HFFc6 (cell line): ENCODE measurements at places on chromosomes 7 and 10. TPM values are rescaled to one million over a fixed set of nuclear protein-coding genes. Genes with fewer than 3 reads are reported as not detected.

The ELN gene
- total RNA-seq = 4.7 to 24.9 TPM (median 13.2 TPM) in 3 replicates

DNA sequence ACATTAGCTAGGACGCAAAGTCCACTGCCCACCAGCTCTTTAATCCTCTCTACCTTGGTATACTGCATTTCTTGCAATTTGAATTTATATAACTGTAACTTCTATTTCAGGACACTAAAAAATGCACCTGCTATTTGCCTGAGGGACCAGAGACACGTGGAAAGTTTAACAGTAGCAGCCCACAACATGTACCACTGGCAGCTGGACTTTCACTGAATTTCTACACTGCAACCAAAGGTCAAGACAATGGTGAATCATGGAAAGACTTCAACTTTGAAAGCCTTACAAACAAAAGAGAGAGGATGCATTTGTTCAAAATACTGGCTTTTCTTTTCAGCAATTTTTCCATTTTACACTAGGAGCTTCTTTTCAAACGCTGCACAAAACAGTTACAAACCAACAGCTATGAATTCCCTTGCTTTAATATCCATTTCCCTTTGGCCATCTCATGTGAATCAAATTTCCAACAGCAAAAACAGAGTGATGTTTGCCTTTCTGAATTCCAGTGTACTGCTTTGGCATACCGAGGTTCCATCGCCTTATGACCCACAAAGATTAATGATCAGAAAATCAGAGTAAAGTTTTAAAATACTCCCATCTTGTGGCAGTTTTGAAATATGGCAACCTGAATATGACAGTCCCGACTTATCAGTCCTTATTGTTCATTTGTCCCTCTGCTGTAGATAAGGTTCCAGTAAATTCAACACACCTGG lies 29.9 kb upstream of the HNRNPH3 start:
- peaks cover 16% of the 10 kb centered on the region for H3K4me1 ChIP-seq
- H3K27me3 ChIP-seq = no peaks in the 10 kb centered on the region
- no peak overlapping the region for H3K27ac ChIP-seq
- H3K36me3 ChIP-seq = no peaks in the 10 kb centered on the region
- DNase-seq = peak; percentile 69

DNA sequence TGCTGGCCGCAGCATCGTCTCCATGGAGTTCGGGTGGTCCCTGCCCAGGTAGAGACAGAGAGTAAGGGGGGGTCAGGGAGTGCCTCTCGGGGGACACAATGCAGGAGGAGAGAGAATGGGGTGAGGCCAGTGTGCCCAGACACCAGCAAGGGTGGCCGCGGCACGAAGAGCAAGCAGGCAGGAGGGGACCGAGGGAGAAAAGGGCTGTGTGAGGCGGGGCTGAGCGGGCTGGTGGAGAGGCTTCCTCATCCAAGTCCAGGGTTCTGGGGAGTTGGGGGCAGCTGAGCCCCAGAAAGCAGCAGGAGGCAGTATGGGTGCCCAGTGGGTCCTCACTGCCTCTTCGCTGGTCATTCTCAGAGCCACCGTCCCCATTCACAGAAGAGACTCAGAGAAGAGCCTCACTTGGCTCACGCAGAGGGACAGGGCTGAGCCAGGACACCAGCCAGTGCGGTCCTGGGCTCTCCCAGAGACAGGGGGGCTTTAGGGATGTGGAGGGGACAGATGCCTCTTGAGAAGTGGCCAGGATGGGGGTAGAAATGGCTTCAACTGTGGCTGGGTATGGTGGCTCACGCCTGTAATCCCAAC lies 78.9 kb downstream of the MICALL2 start:
- no peak for DNase-seq
- no peak overlapping the region for H3K27ac ChIP-seq
- no peaks in the 10 kb centered on the region for H3K36me3 ChIP-seq
- no peak overlapping the region for H3K4me3 ChIP-seq
- peaks cover 24% of the 10 kb centered on the region for H3K27me3 ChIP-seq
- H3K4me1 ChIP-seq = no peaks in the 10 kb centered on the region

The RSPH10B2 gene
- total RNA-seq = not detected in 3 replicates

The CYP2C8 gene
- total RNA-seq = not detected in 3 replicates

GRCh38 chr7:26784118-26784517 lies 80.3 kb downstream of the SKAP2 start:
- H3K27me3 ChIP-seq = no peaks in the 10 kb centered on the region; the same call in 1 of the 2 replicates
- H3K4me1 ChIP-seq = no peaks in the 10 kb centered on the region
- no peaks in the 10 kb centered on the region for H3K36me3 ChIP-seq
- no peak for DNase-seq

DNA sequence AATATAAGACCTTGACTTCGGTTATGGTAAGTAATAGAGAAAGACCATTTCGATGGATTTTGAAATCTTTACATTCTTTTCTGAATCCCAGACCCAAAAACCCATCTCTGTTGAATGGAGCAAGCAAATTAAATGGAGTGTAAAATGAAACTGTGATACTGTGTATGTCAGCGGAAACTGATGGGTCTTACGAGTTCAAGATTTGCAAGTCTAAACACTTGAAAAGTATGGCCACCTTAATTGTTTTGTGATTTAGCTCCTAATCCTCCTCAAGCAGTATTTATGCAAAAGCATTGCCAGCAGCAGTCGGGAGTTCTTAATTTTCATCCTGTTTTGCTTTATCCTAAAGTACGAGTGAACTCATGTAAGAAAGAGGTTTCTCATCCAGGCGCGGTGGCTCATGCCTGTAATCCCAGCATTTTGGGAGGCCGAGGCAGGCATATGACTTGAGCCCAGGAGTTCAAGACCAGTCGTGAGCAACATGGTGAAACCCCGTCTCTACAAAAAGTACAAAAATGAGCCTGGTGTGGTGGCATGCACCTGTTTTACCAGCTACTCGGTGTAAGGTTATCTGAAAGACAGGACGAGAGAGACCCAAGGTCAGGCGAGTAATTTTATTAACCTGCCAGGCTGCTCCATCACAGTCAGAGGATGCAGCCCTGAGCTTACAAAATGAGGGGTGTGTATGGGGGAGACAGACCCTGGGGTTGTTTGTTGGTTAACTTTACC lies 5.8 kb upstream of the DHTKD1 start:
- H3K27me3 ChIP-seq = no peaks in the 10 kb centered on the region; the same call in 1 of the 2 replicates
- DNase-seq = no peak
- H3K36me3 ChIP-seq = no peaks in the 10 kb centered on the region
- H3K4me1 ChIP-seq = peaks cover 10% of the 10 kb centered on the region
- no peak overlapping the region for H3K27ac ChIP-seq

DNA sequence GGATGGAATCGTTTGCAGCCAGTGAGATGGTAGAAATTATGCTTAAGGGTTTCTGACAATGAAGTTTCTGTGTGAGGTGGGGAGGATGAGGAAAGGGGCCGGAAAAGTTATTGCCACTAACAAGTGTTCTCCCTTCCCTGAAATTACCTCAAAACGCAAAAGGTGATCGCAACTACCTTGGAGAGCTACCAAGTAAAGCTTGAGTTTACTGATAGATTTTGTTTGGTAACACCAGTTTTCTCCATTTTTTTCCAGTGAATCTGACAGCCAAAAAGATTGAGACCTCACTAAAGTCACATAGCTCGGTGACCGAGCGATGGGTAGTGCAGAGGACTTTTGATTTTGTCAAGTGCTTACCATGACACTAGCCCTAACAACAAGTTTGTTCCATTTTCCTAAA lies 1.6 kb downstream of the SUV39H2 start:
- H3K27me3 ChIP-seq = no peaks in the 10 kb centered on the region
- no peaks in the 10 kb centered on the region for H3K36me3 ChIP-seq
- H3K4me1 ChIP-seq = peaks cover 22% of the 10 kb centered on the region
- H3K27ac ChIP-seq = no peak overlapping the region
- H3K4me3 ChIP-seq = peak overlapping the region; percentile 96

DNA sequence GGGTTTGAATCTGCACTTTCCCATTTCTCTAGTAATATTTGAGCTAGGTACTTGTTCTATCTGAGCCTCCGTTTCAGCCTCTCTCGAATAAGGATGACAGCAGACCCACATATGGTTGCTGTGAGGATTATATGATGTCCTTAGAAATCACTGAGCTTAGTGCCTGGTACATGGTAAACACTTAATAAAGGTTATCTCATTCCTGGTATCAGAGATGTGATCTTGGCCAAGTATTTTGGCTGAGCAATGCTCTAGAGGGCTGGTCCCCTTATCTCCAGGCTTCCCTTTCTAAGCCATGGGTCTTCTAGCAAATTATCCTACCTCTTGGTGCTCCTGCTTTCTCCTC lies 407 bp upstream of the MKRN1 start:
- H3K27me3 ChIP-seq = no peaks in the 10 kb centered on the region; the same call in none of the 2 replicates
- H3K27ac ChIP-seq = no peak overlapping the region
- H3K4me3 ChIP-seq = peak overlapping the region; percentile 97
- H3K36me3 ChIP-seq = no peaks in the 10 kb centered on the region; the same call in 1 of the 2 replicates
- peaks cover 22% of the 10 kb centered on the region for H3K4me1 ChIP-seq

The ZNF365 gene
- total RNA-seq = 10.7 to 13.5 TPM (median 13.1 TPM) in 3 replicates

- DNase-seq = no peak
- H3K4me1 ChIP-seq = no peaks in the 10 kb centered on the region
- no peak overlapping the region for H3K27ac ChIP-seq
- no peaks in the 10 kb centered on the region for H3K36me3 ChIP-seq
Measured at GRCh38 chr7:3979611-3980299, 678.7 kb downstream of the SDK1 start.

The SPDYE6 gene
- total RNA-seq = not detected in 3 replicates

The HNRNPF gene
- 132 to 163 TPM (median 143 TPM) in 3 replicates for total RNA-seq

DNA sequence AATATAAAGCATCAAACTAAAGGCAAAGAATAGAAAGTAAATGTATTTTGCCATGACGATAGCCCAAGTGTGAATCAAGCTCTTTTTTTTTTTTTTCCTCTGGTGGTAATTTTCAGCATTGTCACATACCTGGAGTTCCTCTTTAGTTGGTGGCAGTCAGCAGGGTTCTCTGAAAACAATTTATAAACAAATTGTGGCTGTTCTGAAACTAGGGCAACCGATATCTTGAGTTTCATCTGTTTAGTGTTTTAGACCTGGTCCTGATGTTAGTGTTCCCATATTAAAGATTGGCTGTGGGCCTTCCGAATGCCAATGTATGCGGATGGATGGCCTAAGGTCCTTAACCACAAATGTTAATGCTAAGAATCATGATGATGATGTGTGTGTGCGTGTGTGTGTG lies 713.1 kb downstream of the GATA3 start:
- H3K27me3 ChIP-seq = no peaks in the 10 kb centered on the region
- no peaks in the 10 kb centered on the region for H3K36me3 ChIP-seq
- H3K27ac ChIP-seq = no peak overlapping the region

DNA sequence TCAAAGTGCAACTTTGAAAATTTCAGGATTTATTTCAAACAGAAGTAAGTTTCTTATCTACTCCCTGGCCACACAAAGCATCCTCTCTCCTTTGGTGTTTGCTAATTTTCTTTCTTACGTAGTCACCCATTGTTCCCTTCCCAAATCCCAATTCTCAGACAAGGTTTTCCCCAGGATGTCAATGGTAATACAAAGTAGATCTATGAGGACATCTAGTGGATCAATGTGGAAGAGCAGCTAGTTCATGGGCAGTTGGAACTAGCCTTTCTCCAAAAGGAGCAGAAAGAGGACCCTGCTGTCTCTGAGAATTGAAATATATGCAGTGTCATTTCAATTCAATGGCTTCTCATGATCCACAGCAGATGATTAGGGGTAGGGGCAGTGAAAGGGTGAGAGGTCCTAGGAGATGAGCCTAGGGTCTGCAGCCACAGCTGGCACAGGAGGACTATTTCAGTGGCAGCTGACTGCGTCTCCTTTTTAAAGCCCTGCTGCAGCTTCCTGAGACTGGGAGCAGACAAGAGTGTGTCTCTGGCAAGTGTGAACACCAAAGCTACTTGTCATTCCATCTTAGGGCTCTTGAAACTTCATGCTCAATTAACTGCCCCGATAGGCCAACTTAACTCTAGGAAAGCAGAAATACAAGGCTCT lies 632.6 kb downstream of the KCNMA1 start:
- no peaks in the 10 kb centered on the region; the same call in 1 of the 2 replicates for H3K27me3 ChIP-seq
- H3K4me1 ChIP-seq = peaks cover 24% of the 10 kb centered on the region
- DNase-seq = peak; percentile 54
- no peak overlapping the region for H3K4me3 ChIP-seq
- peaks cover 21% of the 10 kb centered on the region for H3K36me3 ChIP-seq

DNA sequence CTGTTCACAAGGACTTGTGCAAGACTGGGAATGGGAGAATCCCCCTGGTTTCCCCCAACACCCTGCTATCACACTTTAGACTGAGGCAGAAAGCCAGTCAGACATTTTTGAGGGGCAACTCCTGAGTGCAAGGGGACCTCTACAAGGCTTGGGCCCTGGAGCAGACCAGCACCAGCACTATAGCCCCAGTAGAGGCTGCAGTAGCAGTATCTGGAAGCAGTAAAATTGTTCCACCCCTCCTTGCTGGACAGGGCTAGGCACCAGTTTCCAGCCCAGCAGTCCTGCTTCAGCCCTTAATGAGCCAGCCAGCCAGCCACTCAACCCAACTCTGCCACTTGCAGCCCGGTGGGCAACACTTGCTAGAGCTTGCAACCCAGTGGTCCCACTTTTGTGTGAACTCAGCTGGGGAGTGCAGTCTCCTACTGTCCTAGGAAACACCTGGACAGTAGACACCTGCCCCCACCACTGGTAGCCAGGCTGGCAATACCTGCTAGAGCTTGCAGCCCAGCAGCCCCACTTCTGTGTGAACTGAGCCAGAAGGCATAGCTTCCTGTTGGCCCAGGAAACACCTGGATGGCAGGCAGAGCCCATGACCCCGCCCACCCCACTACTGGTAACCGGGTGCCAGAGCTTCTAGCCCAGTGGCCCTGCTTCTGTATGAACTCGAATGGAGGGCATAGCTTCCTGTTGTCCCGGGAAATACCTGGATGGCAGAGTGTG lies 65.0 kb downstream of the FBXL13 start:
- peaks cover 13% of the 10 kb centered on the region for H3K4me1 ChIP-seq
- H3K27me3 ChIP-seq = peaks cover 5% of the 10 kb centered on the region
- H3K36me3 ChIP-seq = no peaks in the 10 kb centered on the region
- no peak for DNase-seq
- no peak overlapping the region for H3K27ac ChIP-seq

GRCh38 chr10:79393924-79394610 lies 46.8 kb downstream of the PPIF start:
- peaks cover 39% of the 10 kb centered on the region for H3K4me1 ChIP-seq
- peaks cover 3% of the 10 kb centered on the region for H3K27me3 ChIP-seq
- peaks cover 31% of the 10 kb centered on the region for H3K36me3 ChIP-seq
- no peak for DNase-seq
